Naive B cell (primary cell): ENCODE measurements at places on chromosomes 5 and 9.

DNA sequence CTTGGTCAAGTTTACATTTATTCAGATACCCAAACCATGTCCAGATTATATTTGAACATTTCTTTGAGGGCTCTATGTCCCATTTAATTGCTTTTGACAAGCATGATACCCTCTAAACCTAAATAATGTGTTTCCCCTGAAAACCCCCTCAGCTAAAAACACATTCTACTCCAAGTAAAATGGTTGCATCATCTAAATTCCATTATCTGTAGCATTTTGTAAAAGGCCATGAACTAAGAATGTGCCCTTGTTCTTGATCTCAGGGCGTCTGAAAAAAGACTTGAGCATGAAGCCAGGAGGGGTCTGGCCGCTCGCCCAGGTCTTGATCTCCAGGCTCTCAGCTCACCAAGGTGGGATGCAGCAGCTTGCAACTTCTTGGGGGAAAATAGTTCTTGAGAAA lies 53.5 kb upstream of the ERCC6L2 start:
- no peak for DNase-seq

DNA sequence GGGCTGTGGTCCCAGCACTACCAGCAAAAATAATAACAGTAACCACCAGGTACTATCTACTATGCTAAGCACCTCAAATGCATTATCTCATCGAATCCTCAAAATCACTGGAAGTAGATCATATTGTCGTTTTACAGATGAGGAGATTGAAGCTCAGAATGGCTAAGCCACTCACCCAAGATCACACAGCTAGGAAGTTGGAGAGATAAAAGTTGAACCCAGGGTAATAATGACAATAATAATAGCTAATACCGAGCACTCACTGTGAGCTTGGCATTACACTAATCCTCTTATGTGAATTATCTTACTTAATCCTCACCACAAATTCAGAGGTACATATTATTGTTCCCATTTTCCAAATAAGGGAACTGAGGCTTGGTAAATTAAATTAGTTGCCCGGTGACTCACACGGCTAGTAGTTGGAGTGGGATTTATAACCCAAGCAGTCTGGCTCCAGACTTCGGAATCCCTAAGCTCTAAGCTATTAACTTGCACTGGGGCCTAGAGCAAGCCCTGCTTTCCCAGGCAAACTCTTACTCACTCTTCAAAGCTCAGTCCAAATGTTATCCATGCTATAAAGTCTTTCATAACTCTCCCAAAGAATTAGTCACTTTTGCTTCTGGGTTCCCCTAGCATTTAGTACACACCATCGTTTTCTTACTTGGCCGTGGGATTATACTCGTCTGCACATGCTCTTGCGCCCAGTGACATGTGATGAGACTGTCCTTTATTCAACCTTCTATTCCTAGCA lies 3.8 kb downstream of the ARSI start:
- DNase-seq: no peak

- DNase-seq: no peak
Measured at GRCh38 chr9:103242025-103242424, 246.9 kb downstream of the CYLC2 start.

- DNase-seq: no peak
Measured at GRCh38 chr9:130043654-130044623, 950 bp upstream of the FNBP1 start.

- no peak for DNase-seq
Measured at GRCh38 chr9:34507556-34507955, 15.2 kb downstream of the ENHO start.

DNA sequence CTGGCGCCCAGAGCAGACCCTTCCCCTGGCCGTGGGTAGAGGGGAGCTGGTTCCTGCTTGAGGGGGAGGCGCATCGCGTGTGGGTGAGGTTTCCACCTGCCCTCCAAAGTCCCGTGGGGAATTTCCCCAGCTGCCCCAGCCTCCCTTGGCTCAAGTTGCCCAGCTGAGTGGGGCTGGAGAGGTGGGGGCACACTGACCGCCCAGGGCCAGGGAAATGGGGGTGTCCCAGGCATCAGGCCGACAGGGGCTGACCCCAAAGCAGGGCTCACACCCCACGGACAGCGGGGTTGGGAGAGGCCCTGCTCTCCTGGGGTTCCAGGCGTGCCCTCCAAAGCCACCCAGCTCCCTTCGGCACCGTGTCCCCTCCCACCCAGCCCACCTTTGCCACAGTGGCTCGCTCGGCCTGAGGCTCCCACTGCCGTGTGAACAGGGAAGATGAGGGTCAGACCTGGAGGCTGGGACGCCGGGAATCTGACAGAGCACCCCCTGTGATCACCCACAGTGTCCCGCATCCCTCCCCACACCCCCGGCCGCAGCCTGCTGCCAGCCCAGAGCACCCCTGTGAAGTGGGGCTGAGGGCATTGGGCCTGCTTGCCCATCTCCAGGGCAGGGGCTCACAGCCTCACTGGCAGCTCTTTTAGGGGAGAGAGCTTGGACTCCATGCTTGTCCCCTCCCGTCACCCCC lies 933 bp upstream of the EGFL7 start:
- no peak for DNase-seq

- no peak for DNase-seq
Measured at GRCh38 chr5:6490693-6491092, 42.0 kb downstream of the UBE2QL1 start.

DNA sequence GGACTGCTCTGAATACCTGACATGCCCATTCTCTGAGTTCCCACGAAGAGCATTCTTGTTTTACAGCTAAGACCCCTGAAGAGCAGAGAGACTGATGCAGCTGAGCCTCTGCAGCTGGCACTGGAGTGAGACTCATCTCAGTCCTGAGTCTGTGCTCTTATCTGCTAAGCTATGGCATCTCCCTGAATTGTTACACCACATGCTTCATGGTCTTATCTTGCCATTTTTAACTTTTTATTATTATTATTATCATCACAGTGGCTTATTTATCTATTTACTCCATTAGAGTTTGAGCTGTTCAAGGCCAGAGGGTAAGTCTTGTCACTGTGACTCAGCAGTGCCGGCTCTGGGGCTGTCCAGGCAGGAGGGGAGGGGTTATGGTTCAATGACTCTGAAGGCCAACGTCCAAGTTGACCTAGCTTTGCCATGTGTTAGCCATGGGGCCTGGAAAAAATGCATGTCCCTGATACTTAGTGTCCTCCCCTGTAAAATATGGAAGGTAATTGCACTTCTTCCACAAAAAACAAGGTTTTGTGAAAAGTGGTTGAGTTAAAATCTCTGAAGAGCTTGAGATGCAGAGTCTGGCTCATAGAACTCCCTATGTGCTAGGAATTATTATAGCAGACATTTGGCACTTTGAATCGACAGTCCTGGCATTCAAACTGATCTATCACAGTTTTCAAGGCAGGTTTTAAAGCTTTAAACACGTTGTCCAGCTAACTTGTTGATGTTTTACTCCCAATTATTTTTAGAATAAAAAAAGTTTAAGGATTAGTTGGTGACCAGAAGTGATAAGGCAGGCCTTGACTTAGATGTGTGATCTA lies 94.6 kb downstream of the ALDH1A1 start:
- no peak for DNase-seq

DNA sequence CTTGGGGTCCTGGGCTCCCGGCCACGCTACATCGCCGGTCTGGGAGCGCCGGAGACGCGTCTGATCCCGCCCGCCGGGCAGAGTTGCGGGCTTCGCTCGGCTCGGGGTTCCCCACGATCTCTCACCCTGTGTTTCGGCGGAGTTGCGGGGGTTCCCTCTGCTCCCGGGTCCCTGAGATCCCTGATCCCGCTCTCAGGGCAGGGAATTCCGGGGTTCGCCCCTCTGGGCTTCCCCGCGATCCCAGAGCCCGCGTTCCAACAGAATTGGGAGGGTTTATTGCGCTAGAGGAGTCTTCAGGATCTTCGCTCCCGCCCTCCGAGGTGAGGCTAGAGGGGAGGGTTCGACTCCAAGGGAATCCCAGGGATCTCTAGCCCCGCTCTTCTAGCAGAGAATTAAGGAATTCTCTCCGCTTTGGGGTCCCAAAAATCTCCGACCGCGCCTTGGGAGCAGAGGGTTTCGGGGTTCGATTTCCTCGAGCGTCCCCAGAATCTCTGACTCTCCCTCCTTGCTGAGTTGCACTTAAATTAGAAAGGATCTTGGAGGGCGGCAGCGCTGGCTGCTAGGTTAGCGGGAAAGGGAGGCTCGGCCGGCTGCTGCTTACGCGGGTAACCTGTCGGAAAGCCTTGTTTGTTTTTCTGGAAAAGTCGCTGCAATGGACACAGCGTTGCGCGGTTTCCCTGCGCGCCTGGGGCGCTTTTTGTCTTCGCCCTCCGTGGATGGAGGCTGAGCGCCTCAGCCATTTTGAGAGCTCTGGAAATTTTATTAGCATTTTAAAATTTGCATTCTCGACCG lies 1.3 kb downstream of the DMRT1 start:
- no peak for DNase-seq

- peak; percentile 63 for DNase-seq
Measured at GRCh38 chr9:34252670-34253459, 74.0 kb downstream of the UBAP1 start.

DNA sequence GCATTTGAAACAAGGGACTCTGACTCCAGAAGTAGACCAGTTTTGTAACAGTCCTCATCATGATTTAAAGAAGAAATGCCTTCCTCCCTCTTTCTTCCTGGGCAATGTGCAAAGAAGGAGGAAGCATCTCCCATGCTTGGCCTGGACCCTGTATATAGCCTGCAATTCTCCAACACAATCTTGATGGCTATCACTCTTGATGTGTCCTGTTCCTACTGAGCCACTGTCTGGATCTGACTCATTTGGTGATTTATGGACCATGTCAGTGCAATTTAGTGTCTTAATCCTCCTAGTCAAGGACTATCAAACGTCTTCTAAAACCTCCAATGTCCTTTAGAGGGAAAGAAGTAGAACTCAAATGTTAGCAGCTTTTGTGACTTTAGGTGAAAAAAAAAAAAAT lies 697.3 kb downstream of the TLR4 start:
- DNase-seq: no peak

- DNase-seq: no peak
Measured at GRCh38 chr5:34475249-34475966, 180.7 kb upstream of the RAI14 start.

GRCh38 chr5:160159991-160160792 lies 40.9 kb upstream of the PWWP2A start:
- no peak for DNase-seq

GRCh38 chr5:178199581-178200434 lies 4.5 kb upstream of the HNRNPAB start:
- DNase-seq: no peak

DNA sequence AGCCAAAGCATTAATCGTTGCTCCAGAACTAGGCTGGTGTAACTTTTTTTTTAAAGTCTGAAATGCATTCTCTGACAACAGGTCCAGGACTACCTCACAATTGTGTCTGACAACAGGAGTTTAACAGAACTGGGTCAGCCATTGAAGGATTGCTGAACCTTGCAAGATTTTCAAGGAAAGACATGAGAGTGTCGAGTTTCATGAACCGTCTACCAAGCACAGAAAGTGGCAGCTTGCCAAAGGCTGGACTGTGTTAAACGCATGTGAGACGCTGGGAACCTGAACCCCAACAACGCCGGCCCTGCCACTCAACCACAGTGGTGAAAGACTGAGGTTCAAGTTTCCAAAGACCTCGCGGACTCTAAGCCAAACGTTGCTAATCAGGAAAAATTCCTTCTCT lies 79.1 kb downstream of the LHFPL2 start:
- no peak for DNase-seq

DNA sequence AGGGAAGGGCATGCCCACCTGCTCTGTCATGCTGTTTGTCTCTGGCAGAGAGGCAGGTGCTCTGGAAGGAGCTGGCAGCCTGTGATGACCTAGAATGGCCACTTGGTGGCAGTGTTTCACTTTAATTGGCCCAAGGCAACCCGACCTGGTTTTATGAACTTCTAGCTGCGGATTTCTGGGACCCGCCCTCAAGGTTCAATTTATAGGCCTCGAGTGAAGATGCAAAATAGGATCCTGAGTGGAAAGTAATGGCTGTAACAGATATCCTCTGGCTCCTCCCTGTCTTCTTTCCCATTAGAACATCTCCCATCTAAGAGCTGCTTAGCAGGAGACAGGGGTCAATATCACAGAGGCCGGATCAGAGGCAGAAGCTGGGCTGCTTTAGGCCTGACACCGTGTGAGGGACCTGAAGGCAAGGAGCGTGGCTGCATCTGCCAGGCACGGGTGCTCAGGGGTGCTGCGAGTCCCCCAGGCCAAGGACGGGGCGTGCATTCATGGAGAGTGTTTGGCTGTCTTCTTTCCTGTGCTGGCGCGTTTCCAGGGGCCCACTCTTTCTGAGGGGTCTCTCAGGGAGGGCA lies 56.7 kb upstream of the SLC28A3 start:
- peak; percentile 49 for DNase-seq

DNA sequence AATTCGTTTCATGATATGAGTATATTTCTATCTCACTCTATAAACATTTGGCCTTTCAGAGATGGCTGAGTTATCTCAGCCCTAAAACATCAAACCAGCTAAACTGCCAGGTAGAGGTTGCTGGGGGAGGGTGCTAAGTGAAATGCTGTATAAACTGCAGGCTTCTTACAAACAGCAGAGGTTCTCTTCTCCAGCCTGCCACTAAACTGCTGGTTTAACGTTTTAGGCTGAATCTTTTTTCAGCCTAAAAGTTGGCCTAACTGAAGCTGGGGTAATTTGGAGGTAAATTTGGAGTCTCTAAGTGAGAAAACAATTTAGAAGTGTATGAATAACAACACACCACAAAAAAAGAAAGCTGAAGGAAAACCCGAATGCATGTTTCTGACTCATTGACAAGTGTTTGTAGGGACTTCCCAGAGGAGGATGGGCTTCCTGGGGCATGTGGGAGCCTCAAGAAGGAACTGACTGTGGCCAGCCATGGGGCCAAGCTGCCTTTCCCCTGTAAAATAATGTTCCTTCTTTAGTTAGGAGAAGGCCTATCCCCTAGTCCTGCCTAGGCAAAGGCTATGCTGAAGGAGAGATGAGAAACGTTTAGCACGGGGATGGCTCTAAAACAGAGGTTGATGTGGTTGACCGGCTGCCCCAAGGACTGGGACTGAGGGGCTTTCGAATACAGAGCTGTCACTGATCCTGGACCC lies 44.3 kb downstream of the SLC28A3 start:
- no peak for DNase-seq

DNA sequence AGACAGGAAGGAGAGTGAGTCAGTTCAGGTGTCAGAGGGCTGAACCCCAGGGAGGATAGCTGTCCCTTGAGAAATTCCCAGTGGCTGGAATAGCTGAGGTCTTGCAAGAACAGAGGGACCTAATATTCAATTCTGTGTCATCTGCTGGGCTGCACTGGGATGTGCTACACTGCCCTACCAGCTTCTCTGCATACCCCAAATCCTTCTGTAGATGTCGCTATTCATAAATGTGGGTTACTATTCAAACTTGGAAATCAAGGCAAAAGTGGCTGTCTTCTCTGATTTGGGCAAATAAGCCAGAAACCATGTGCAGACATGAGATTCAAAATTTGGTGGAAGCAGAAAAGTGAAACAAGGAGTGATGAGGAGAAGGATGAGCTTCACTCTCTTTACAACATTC lies 16.3 kb downstream of the TNFSF8 start:
- no peak for DNase-seq

- DNase-seq: no peak
Measured at GRCh38 chr9:38687389-38687842, 32.5 kb downstream of the FAM240B start.

GRCh38 chr5:116445311-116445710 lies 129.3 kb downstream of the SEMA6A start:
- DNase-seq: no peak
